ENCODE measurements at places on chromosomes 13 and 19.

DNA sequence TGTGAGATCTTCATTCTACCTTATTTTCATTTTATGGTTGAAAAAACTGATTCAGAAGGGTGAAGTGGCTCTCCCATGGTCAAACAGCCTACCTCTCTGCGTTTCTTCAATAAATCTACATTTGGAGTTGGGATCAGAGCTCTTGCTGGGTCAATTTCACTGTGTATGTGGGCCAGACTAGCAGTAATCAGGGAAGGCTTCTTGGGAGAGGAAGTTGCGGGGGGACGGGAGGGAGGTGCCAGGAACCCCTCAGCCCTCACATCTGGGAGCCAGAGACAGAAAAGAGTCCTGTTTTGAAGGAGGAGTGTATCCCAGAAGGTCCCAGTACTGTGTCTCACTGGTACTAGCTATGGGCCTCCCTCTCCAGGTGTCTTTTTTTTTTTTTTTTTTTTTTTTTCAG, 934 bp downstream of the KXD1 start:
- no peak for DNase-seq

GRCh38 chr19:52533901-52534300, 6.4 kb downstream of the ZNF808 start:
- DNase-seq = no peak

DNA sequence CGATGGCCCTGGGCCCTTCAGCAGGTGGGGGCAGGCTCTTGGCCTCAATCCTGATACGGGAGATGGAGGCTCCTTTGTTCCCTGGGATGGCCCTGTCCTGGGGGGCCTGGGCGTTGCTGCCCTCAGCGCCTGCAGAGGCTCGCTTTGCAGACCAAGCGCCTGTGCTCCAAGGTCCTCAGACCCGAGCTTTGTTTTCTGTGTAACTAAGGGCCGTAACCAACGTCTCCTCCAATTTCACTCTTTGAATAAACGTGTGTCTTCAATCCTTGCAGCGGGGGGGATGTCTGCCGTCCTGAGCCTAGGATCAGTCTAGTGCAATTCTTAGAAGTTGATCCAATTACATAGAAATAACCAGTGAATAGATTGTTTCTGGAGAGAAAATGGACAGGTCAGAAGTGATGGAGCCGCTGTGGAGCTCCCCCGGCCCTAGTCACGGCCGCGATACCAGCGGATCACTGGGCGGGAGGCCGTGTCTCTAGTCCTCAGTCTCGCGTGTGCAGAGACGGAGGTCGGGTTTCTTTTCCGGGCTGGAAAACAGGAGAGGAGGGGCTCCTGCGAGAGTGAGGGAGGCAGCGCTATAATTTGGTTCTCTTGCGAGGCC, 5.3 kb downstream of the PTBP1 start:
- DNase-seq = no peak

DNA sequence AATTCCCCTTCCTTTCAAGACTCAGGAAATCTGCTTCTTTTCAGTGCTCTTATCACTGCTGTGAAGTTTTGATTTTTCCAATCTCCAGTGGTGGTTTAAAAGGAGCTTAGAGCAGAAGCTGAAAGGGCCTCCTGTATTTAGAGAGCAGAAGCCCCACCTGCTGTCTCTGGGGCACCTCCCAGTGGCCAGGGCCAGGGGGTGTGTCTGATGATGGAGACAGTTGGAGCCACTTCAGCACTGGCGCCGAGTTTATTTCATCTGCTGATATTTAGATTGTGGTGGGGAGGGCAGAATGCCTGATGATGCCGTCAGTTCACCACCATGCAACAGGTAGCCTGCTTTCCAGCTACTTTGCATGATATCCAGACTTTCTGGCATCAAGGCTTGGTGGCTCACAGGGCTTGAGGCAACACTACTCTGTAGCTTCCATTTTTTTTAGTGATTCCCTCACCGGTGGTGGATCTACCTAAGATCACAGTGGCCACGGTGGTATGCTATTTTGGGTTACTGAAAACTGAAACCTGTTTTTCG, 371.9 kb downstream of the KCNRG start:
- peak; percentile 53 for DNase-seq

DNA sequence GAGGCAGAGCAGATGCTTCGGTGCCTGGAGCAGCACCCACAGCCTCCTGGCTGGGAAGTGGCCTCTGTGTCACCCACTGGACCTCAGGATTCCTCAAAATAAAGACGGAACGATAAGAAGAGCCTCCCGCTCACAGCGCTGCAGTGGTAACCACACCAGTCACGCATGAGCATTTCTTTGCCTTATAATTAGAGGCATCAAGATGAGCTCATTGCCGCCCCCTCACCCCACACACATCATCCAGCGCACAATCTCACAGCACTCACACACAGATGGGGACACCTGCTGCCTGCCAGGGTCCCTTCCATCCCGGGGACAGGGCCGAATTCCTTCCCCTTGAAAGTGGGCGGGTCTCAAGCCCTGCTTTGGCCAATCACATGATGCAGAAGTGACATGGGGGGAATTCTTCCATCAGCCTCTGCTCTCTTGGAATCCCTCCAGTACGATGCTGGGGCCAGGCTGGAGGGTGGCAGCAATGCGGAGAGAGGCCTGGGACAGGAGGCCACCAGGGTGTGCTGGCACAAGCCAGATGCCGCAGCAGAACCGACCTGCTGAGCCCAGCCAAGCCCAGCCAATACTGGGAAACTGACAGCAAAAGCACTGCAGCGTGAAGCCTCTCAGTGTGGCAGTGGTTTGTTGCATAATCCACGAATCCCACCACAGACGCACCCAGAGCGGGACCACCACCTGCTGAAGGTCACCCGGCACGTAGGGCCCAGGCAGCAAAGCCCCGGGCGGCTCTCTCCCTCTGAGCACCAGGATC, 16.0 kb downstream of the PIP5K1C start:
- no peak for DNase-seq

GRCh38 chr13:21069561-21070004, 8.2 kb upstream of the LATS2 start:
- DNase-seq = no peak

DNA sequence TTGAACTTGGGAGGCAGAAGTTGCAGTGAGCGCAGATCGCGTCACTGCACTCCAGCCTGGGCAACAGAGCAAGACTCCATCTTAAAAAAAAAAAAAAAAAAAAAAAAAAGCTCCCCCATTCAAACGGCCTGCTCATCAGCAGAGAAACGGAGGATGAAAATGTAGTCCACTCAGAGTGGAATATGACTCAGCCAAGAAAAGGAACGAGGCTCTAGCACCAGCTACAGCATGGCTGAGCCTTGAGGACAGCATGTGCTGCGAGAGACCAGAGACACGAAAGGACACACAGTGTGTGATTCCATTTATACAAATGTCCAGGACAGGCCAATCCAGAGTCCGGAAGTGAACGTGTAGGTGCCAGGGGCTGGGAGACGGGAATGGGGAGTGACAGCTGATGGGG, 18.1 kb upstream of the MIER2 start:
- no peak for DNase-seq

DNA sequence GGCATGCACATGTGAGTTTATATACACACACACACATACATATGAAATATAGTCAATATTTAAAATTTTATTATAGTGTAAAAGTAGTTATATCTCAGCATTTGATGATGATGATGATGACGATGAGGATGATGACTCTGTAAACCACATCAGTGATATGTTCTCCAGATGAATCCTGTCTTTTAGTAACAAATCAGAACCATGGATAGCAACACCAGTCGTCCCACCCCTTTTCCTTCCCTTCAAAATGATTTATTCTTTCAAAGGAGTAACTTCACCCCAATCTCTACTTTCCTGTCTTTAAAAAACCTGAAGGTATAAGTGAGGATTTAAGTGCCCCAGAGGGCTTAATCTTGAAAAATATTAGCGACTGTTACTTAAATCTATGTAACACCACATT, 74.1 kb downstream of the DCLK1 start:
- no peak for DNase-seq

GRCh38 chr13:109387471-109387870, 398.9 kb downstream of the IRS2 start:
- DNase-seq = no peak

DNA sequence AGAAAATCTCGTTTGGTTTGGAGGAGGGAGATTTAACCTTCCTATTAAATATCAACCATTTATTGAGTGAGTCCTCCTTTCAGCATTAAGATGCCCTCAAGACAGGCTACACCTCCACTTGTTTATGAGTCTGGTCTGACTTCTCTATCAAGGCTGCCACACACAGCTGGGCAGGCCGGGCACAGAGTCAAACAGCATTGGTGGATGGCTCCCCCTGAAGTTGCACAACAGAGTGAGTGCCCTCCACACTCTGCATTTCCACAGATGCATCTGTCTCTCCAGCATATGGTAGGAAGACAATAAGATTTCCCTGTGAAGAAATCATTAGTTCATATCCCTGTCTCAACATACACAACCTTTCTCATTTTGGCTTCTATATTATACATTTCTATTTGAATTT, 31.4 kb downstream of the PHF11 start:
- no peak for DNase-seq

DNA sequence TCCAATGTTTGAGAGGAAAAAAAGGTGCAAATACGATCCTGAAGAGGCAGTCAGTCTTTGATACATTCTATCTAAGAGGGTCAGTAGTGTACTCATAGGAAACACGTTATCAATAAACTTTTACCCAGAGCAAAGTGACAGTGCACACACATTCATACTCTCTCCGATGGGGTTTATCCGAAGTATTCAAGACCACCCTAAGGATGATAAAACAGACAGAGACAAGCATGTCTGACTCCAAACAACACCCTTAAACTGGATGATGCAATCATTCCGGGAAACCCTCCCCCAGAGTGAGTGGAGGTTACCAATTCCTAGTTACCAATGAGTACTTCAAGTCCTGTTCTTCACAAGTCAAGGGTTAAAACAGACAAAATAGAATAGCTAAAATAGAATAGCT, 79.1 kb downstream of the DNAJC3 start:
- DNase-seq = no peak

GRCh38 chr13:43353631-43354030, 330.2 kb downstream of the DNAJC15 start:
- DNase-seq = no peak

- DNase-seq = no peak
Measured at GRCh38 chr19:46668662-46669061, 7.7 kb upstream of the DACT3 start.

- DNase-seq = peak; percentile 29
Measured at GRCh38 chr19:16025108-16026101, 50.9 kb upstream of the TPM4 start.

DNA sequence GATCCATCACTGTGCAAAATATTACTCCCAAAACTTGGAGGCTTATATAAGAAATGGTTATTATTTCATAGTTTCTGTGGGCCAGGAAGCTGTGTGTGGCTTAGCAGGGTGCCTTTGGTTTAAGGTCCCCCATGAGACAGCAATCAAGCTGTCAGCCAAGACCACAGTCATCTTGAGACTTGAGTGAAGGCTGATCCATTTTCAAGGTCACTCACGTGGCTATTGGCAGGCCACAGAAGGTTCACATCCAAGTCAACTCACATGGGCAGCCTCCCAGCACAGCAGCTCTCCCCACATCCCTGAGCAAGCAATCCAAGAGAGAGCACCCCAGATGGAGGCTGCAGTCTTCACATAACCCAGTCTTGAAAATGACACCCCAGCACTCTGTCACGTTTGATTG, 537.4 kb downstream of the MYO16 start:
- no peak for DNase-seq

DNA sequence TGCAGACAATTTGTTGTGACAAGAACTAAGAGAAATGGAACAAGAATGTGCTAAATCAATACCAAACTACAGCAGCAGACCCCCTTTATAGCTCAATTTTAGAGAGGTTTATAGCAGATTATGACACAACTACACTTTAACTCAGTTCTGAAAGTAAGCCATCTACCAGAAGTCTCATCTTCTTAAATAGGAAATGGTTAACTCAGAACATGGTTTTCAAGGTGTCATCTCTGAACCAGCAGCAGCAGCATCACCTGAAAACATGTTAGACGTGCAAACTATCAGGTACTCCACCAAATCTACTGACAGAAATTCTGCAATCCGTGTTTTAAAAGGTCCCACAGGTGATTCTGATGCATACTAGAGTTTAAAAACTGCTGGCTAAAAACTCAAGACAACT, 6.8 kb downstream of the LHFPL6 start:
- DNase-seq = no peak

DNA sequence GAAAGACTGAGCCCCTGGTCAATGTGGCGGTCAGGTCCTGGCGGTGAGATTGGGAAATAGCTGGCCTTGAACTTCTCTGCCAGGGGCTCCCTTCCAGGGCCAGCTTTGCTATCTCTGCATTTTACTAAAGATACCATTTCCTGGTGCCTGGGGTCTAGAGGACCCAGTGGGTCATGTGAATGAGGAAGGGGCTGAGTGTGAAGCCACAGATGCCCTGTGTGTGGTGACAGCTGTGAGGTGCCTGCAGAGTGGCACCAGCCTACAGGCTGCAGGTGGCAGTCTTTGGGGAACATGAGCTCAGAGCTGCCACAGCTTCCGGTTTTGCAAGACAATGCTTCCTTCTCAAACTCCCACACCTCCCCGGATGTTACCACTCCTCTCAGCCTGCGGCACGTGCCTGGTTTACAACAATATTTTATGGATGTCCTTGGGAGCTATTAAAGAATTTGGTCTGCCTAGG, 5.2 kb upstream of the MLNR start:
- DNase-seq = peak; percentile 49

DNA sequence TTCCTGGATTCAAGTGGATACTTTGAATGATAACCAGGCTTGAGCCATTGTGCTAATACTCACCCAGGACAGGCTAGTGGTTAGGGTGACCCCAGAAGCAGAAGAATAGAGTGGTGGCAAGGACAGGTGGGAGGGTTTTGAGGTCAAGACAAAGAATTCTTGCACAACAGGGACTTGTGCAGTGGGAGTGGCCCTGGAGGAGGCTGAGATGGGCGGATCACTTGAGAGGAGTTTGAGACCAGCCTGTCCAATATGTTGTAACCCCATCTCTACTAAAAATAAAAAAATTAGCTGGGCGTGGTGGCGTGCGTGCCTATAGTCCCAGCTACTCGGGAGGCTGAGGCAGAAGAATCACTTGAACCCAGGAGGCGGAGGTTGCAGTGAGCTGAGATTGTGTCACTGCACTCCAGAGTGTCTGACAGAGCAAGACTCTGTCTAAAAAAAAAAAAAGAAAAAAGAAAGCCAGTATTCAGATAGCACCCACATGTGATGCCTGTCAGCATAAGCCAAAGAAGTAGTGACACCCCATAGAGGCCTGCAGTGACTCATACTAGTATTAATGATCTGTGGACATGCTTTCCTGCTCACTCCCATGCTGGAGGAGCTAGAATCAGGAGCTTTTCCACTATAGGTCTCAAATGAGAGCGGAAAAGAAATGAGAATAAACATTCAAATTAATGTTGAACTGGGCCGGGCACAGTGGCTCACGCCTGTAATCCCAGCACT, 78.7 kb downstream of the RNF17 start:
- no peak for DNase-seq

Data from mucosa of descending colon (tissue), 3 donors.